ENCODE measurements at places on chromosomes 13 and 19.

- DNase-seq: no peak
Observed at GRCh38 chr13:75495938-75496337, 14.0 kb upstream of the TBC1D4 start.

DNA sequence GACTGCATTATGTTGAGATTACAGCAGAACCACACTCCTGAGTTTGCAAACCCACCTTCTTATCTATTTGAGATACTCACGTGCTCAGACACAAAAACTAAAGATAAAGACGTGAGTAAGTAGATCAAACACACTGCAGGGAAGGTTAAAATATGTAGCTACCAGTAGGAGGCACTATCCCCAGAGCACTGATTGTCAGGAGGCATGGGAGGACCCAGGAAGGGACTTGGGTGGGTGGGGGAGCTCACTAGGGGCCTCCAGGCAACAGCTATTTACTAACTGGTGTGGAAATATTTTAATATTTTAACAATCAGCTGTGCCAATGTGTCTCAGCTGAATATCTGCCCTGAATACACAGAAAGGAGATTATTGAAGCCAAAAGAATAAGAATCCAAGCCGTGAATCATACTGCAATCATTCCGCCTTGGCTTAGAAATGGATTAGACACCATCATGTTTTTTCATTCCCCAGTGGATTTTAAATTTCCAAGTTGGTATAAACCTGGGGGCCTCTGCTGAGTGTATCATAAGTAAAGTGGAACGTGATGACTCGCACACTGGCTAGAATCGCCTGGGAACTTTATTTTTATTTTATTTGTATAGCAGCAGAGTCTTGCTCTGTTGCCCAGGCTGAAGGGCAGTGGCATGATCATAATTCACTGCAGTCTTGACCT, 73.2 kb upstream of the CACNA1A start:
- no peak for DNase-seq

GRCh38 chr13:25806264-25806974, 245.4 kb downstream of the SHISA2 start:
- DNase-seq: no peak

GRCh38 chr13:20847296-20847695, 55.2 kb downstream of the XPO4 start:
- DNase-seq: no peak

DNA sequence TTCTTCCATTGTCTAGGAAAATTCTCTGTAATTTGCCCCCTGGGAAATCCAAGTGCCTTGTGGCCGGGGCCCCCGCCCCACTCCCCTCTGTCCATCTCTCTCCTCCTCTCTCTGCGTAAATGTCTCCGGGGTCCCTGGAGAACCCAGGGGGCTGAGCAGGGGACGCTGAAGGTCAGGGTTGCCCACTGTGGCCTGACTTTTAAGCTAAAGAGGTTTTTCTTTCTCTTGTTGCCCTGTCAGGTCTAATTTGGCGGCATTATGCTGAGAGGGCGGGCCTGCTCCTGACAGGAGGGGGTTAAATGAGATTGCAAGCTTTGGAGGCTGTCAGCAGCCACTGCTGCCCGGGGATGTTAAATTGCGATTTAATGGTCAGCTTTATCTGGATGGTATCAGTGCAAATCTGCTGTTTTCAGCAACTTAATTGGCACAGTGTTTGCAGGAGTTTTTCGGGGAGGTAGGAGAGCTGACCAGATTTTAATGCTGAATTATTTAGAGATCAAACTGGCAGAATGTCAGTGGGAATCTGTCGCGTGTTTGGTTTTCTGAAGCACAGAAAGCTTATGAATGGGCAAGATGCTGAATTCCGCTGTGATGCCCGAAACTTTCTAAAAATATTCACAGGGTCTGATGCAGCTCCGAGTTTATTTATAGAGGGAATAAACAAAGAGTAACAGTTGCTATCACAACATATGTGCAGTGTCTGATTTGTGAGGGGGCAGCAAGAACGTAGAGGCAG, 93.2 kb upstream of the SOX1 start:
- no peak for DNase-seq

GRCh38 chr13:70249332-70250064, 141.2 kb upstream of the KLHL1 start:
- peak; percentile 86 for DNase-seq

Measured in SW 1271 (cell line).